Fibroblast of lung (primary cell): ENCODE measurements at places on chromosomes 6 and 20.

DNA sequence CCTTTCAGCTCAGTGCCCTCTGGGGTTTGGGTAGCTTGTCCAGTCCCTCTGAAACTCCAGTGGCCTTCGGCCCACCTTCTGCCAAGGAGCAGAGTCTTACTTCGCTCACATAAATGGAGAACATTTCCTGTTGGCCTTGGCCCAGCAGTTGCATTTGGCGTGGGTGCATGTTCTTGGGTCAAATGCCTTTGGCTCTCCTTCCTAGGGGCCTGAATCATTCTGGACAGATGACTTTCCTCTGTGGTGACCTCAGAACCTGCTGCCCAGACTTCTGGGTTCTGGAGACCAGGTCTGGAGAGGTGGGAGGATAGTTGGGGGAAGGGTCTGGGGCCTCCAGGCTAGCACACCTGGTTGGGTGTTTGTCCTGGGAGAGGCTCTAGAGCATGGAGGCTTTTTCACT is 29.3 kb downstream of the BCAS4 start:
- DNase-seq, result peak; percentile 90

DNA sequence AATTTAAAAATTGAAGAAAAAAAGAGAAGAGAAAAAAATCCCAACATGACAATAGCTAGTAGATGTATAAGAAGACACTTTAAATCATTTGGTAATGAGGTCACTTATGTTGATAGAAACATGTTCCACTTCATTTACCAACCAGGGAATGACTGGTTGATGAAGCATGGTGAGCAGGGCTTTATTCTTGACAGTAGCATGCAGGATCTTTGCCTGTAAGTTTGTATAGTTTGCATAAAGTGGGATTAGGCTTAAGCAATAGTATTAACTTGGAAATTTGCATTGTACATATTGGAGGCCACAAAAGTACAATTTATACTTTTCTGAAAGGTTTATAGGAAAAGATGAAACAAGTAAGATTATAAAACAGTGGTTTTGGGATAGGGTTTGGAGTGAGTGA is 67.0 kb downstream of the NOX3 start:
- no peak for DNase-seq

DNA sequence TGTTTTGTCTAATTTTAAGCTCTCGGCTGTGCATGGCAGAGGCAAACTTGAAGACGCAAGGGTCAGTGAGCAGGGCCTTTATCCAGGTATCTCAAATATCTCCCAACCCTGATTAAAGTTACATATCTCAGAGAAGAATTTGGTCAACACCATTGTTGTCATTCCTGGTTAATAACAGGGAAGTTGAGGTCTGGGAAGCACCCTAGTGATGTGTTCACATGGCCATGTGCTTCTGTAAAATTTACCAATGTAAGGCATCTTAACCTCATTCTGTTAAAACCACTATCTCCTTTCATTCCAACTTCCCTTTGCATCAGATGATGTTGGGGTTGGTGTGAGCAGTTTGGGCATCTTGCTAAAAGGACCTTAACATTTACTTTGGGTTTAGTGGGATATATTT is 4.0 kb upstream of the FAM110A start:
- DNase-seq, result peak; percentile 42

DNA sequence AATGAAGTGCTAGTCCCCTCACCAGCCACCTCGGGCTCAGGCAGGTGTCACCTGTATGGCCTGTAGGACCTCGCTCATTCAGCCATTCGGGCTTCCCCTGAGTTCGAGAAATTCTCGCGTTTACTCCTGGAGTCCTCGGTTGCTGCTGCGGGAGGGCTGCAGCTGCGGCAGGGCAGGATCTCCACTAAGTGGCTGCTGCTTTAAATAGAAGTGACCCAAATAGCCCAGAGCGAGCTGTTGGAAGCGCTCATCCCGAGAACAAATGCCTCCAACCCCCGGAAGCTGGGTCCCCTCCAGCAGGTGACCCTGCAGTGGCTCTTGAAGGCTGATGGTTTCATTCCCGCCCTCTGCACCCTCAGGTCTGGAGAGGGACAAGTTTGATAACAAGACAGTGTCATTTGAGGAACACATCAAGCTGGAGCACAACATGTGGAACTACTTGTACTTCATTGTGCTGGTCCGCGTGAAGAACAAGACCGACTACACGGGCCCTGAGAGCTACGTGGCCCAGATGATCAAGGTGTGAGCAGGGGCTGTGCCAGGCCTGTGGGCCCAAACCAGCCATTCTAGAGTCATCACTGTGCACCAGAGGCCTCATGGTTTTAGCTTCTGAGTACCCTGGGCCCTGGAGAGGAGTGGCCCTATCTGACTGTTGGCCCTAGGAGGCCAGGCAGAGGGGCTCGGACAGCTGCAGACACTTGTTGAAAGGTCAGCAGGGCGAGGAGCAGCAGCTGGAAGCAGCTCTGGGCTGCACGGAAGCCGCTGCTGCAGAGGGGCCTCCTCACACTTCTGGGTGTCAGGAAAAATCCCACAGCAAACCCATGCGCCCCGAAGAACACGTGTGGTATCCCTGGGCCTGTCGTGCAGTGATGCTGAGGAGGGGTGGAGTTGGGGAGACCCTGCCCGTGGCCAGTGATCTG is 18.1 kb downstream of the UQCC2 start:
- no peak for DNase-seq

DNA sequence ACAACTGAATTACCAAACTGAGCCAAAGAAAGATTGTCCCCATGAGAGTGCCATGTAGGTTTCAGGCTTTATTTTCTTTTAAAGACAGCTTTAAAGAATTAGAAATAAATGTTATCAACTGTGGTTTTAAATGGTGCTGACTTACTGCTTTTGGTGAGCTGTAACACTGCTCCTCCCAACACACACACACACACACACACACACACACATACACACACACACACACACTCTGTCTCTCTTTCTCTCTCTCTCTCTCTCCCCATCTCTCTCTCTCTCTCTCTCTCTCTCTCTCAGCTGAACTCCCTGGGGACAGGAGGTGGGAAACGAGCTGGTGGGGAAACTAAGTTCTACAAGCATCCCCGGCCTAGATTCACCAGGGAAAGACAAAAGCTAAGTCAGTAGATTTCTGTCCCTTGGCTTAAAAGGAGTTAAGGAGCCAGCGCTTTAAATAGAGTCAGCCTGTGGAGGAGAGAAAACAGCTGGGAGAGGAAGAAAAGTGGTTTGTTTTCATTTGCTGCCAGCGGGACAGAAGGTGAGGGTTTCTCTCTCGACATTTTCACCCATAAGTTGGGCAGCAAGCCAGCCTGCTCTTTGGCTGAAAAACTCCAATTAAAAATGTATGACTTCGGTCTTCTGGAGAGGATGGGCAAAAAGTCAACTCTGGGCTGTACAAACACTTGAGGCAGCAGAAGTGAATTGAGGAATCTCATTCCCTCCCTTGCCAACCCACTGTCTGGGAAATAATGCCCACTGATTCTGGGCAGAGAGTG is 27.4 kb downstream of the CBLN4 start:
- peak; percentile 0 for DNase-seq

DNA sequence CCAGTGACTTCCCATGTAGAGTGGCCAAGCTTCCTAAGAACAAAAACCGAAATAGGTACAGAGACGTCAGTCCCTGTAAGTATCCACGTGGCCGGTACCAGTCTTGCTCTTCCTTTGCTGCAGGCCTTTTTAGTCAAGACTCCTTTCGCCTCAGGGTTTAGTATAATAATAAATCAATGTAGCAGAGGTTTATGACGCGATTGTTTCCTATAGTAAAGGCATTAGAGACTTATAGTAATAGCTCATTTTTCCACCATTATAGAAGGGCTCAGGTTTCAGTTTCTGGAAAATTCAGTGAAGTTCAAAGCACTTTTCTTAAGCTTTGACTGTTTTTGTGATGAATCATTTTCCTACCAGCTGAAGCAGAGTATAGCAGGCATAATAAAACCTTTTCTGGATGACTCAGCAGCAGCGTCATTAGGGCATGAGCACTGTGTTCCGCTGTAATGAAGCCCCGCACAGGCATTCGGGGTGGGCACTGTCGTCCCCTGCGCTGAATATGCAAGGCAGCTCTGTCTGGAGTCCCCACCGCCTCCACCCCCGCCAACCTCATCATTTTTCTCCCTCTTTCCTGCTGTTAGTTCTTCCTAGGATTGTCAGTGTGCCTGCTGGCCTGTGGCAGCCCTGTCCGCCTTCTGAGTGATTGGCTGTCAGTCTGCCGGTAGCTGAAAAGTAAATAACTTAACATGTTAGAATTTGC is 51.3 kb downstream of the PTPN1 start:
- DNase-seq, result peak; percentile 99

- DNase-seq, result no peak
Measured at GRCh38 chr6:27994616-27995015, 37.6 kb downstream of the OR2B6 start.

GRCh38 chr6:167799033-167799821 is 27.5 kb upstream of the AFDN start:
- peak; percentile 27 for DNase-seq

- DNase-seq, result no peak
Measured at GRCh38 chr6:107434812-107435211, 24.6 kb downstream of the PDSS2 start.

DNA sequence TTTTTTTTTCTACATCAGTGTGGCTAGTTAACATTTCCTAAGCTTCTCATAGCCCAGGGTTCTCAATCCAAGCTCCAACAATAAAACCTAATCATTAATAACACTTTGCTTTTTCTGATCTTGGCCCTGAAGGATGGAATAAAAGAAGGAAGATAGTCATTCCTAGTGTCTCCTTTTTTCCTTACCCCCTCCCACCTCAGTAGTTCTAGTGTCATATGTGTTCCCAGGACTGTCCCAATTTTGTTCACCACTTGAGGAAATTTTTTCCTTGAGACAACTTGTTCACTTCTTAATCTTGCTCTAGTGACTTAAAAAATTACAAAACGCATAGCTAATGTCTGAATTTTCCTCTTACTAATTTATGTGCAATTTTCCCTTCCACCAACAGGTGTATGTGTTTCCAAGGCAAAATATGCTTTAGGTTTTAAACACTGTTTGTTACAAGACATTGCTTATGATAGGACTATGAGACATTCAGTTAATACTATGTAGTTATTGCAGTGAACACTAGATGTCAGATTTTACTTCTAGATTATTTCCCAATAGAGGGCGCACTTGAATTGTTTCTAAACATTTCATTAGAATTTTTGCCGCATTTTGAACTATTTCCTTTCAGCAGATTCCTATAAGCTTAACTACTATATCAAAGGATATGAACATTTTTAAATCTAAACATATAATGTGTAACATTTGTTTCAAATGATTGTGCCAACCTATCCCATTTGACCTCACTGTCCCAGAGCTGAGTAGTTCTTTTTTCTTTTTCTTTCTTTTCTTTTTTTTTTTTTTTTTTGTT is 18.5 kb upstream of the C6orf141 start:
- DNase-seq, result peak; percentile 77

- no peak for DNase-seq
Measured at GRCh38 chr20:57999465-58000111, 228.9 kb downstream of the ANKRD60 start.

DNA sequence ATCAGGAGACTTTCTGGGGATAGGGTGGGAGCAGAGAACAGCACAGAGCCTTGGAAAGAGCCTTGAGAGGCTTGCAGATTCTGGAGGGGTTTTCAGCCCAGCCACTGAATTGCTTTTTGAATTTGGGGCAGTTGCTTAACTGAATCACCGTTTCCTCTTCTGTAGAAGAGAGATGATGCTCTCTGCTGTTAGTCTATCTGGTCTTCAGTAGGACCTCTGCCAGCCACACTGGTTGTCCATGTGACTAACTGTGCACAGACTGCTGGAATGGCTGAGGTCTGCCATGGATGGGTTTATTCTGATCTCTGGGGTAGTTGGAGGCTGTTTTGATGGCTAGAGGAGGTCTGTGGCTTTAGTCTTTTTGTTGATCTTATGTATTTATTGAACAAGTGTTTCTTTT is 21.4 kb upstream of the PRDM1 start:
- DNase-seq, result no peak

GRCh38 chr6:152225241-152225934 is 411.8 kb downstream of the SYNE1 start:
- peak; percentile 39 for DNase-seq

GRCh38 chr6:121652726-121653623 is 217.5 kb downstream of the GJA1 start:
- DNase-seq, result peak; percentile 81

GRCh38 chr6:12291839-12292604 is 1.9 kb downstream of the EDN1 start:
- peak; percentile 49 for DNase-seq

DNA sequence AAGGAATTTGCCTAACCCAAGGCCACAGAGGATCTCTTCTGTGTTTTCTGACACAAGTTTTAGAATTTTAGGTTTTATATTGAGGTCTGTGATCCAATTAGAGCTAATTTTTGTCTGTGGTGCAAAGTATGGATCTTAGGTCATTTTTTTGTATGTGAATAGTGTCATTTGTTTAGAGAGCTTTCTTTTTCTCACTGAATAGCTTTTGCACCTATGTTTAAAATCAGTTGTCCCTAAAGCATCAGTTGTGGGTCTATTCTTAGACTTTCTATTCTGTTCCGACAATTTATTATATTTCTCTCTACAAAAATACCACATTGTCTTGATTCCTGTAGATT is 341 bp upstream of the MCM9 start:
- DNase-seq, result no peak

GRCh38 chr6:15595461-15596173 is 67.2 kb downstream of the DTNBP1 start:
- peak; percentile 13 for DNase-seq

DNA sequence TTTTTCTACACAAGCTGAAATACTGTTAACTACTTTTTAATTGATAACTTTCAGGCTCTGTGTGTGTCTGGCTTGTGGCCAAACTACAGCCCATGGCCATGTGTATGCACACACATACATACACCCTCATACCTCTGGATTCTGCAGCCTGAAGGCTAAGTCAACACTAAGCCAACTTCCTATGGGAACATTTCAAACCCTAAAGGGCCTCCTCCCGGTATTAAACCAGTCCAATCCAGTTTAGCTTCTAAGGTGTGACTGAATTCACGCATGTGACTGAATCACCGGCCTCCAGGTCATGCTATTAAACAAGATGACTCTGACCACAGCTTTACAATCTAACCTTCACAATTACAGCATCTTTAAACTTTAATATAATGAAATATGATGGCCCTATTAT is 20.7 kb upstream of the DST start:
- peak; percentile 36 for DNase-seq
